ENCODE measurements at places on chromosomes 2 and 18. TPM values are rescaled to one million over a fixed set of nuclear protein-coding genes. Genes with fewer than 3 reads are reported as not detected.

DNA sequence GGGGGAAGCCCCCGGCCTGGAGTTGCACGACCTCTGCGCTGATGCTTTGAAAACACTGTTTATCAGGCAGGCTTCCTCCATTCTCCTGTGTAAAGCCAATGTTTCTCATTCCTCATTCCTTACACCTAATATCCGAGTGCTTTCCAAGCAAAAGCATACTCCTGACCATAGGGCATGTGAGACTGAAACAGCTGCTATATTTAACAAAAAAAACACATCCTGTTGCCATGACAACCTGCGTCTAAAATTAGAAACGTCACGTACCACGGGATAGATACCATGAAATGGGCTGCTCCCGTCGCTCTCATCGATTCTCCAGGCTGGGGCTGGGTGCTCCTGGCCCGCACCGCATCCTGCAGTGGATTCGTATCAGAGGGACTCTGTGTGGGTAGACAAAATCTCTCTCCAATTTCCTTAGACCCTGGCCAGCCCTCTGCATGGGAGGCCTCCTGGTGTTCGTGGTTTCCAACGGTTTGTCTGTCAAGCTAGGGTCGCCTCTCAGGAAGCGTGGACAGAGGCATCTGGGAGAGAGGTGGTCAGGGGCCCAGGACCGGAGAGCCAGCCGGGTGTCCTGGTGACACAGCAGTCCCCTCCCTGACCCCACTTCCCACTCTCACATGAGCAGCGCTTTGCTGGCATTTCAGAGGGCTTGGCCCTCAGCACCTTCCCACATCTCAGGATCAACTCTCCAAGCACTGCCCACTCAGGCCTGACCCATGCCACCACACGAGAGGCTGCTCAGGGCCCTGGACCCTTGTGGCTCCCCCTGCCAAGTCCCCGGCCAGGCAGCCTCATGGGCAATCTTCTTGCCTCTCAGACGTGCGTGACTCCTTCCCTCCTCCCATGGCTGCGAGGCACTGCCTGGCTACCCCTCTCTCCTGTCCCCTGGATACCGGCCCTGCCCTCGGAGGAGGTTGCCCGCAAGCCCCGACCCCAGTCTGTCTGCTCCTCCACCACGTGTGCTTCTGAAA lies 268.1 kb downstream of the NDUFA10 start:
- no peaks in the 10 kb centered on the region for H3K27me3 ChIP-seq
- no peak overlapping the region for H3K27ac ChIP-seq
- no peak for DNase-seq

GRCh38 chr18:55857956-55858355 lies 270.0 kb upstream of the TCF4 start:
- H3K4me1 ChIP-seq, result peaks cover 37% of the 10 kb centered on the region
- H3K4me3 ChIP-seq, result peak overlapping the region; percentile 46
- no peaks in the 10 kb centered on the region for H3K27me3 ChIP-seq

- no peaks in the 10 kb centered on the region for H3K4me1 ChIP-seq
- no peaks in the 10 kb centered on the region for H3K27me3 ChIP-seq
- H3K4me3 ChIP-seq, result no peak overlapping the region
These were observed 53.2 kb upstream of the RAB27B start for GRCh38 chr18:54774981-54775665.

GRCh38 chr18:61820882-61821281 lies 71.9 kb downstream of the RNF152 start:
- no peaks in the 10 kb centered on the region for H3K4me1 ChIP-seq
- H3K36me3 ChIP-seq, result no peaks in the 10 kb centered on the region
- no peak overlapping the region for H3K27ac ChIP-seq
- no peak for DNase-seq

EML6 gene
- 1.7 TPM for total RNA-seq

FAM124B gene
- not detected for total RNA-seq

CTAGE1 gene
- not detected for total RNA-seq

Measured in A673 (cell line).